ENCODE measurements at places on chromosomes 2 and 18. TPM values are rescaled to one million over a fixed set of nuclear protein-coding genes. Genes with fewer than 3 reads are reported as not detected.

- H3K27me3 ChIP-seq = no peaks in the 10 kb centered on the region
- no peak overlapping the region for H3K4me3 ChIP-seq
- no peaks in the 10 kb centered on the region for H3K36me3 ChIP-seq
- peaks cover 3% of the 10 kb centered on the region for H3K4me1 ChIP-seq
- no peak for DNase-seq
- no peak overlapping the region for H3K27ac ChIP-seq
Observed at GRCh38 chr2:188422726-188423125, 131.1 kb downstream of the GULP1 start.

- H3K4me1 ChIP-seq = peaks cover 10% of the 10 kb centered on the region
- H3K36me3 ChIP-seq = no peaks in the 10 kb centered on the region
- H3K27me3 ChIP-seq = no peaks in the 10 kb centered on the region
Observed at GRCh38 chr18:40120356-40120755, 1834.7 kb upstream of the PIK3C3 start.

Gene FASTKD2
- 39.0 TPM for total RNA-seq

DNA sequence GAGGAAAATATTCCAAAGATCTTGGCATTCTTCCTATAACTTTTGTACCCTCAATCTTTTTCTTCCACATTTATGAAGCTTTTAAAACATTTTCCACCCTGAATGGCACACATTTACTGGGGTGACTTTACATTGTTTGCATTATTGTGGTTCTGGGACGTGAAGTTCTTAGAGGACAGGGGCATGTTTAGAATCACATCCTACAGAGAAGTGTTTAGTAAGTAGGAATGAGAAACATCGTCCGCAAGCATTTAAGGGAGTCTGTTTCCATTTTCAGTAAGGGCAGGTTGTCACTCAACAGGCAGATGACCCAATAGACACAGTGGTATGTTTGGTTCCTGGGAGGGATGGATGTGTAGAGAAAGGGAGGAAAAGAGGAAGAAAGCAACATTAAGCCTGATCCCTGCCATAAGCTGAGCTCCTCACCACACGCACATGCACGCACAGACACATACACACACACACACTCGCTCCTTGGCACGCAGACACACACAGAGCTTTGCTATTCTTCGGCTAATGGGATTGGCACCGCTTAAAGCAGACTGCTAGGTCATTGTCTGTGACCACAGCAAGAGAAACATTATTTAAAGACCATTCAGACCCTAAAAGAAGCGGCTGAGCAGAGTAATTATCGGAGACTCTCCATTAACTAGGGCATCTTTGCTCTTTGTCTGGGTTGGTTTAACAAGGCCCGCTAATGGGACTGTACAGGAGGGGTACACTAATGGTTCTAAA is 14.2 kb upstream of the PLEKHM3 start:
- peaks cover 28% of the 10 kb centered on the region for H3K4me1 ChIP-seq
- H3K27ac ChIP-seq = peak overlapping the region; percentile 77
- DNase-seq = peak; percentile 87
- H3K27me3 ChIP-seq = no peaks in the 10 kb centered on the region
- no peaks in the 10 kb centered on the region for H3K36me3 ChIP-seq
- no peak overlapping the region for H3K4me3 ChIP-seq

GRCh38 chr2:117058366-117058765 is 756.1 kb upstream of the DDX18 start:
- no peak overlapping the region for H3K4me3 ChIP-seq
- no peaks in the 10 kb centered on the region for H3K27me3 ChIP-seq
- H3K4me1 ChIP-seq = no peaks in the 10 kb centered on the region
- no peaks in the 10 kb centered on the region for H3K36me3 ChIP-seq

Gene CD226
- total RNA-seq = 0.06 TPM

GRCh38 chr18:79400591-79401381 is 5.1 kb downstream of the NFATC1 start:
- H3K4me3 ChIP-seq = peak overlapping the region; percentile 88
- peak; percentile 42 for DNase-seq
- no peaks in the 10 kb centered on the region for H3K36me3 ChIP-seq
- H3K27me3 ChIP-seq = peaks cover 47% of the 10 kb centered on the region
- peaks cover 14% of the 10 kb centered on the region for H3K4me1 ChIP-seq

Gene RGPD4
- total RNA-seq = 0.06 TPM

- no peaks in the 10 kb centered on the region for H3K36me3 ChIP-seq
- H3K27me3 ChIP-seq = no peaks in the 10 kb centered on the region
- H3K27ac ChIP-seq = no peak overlapping the region
- DNase-seq = no peak
- no peaks in the 10 kb centered on the region for H3K4me1 ChIP-seq
- H3K4me3 ChIP-seq = no peak overlapping the region
Observed at GRCh38 chr18:69943021-69943420, 4.7 kb downstream of the CD226 start.

Gene EMX1
- 0.43 TPM for total RNA-seq

DNA sequence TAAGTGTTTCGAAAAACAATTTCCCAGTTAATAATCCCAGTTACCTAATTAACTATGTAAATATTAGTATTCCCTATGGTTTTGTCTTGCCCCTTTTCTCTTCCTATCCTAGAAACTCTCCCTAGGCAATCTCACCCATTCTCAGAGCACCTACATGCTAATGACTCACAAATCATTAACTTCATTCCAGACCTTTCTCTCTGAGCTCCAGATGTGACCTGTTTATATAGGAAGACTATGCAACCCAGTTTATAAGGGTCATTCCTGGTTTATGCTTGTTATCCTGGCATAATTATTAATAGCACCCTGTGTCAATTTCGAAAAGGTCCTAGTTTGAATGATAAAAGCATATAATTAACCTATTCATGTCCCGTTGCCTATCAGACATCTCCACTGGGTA is 14.8 kb upstream of the SERTAD2 start:
- H3K36me3 ChIP-seq = no peaks in the 10 kb centered on the region
- DNase-seq = no peak
- no peaks in the 10 kb centered on the region for H3K27me3 ChIP-seq
- no peak overlapping the region for H3K4me3 ChIP-seq
- no peak overlapping the region for H3K27ac ChIP-seq
- H3K4me1 ChIP-seq = peaks cover 14% of the 10 kb centered on the region

Data from neural progenitor cell (in vitro differentiated cells).